ENCODE measurements at places on chromosomes 13 and 19.

GRCh38 chr19:1601613-1602064, 3.6 kb downstream of the UQCR11 start:
- DNase-seq, result no peak

GRCh38 chr13:113544071-113544891, 40.3 kb upstream of the TFDP1 start:
- no peak for DNase-seq

DNA sequence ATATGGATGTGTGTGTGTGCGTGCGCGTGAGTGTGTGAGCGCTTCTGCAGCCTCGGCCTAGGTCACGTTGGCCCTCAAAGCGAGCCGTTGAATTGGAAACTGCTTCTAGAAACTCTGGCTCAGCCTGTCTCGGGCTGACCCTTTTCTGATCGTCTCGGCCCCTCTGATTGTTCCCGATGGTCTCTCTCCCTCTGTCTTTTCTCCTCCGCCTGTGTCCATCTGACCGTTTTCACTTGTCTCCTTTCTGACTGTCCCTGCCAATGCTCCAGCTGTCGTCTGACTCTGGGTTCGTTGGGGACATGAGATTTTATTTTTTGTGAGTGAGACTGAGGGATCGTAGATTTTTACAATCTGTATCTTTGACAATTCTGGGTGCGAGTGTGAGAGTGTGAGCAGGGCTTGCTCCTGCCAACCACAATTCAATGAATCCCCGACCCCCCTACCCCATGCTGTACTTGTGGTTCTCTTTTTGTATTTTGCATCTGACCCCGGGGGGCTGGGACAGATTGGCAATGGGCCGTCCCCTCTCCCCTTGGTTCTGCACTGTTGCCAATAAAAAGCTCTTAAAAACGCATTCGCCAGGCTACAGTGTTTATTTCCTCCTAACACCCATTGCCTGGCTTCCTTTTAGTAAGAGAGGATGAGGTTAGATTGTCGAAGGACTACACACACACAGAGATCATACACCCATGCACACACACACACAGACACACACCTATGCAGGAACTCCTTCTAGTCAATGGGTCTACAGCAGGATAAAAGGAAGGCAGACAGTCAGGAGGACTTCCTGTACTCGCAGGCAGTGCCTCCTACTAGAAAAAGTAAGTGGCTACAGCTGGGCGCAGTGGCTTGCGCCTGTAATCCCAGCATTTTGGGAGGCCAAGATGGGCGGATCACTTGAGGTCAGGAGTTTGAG, 7.1 kb downstream of the FOSB start:
- no peak for DNase-seq

- no peak for DNase-seq
Observed at GRCh38 chr13:97307882-97308624, 85.9 kb downstream of the MBNL2 start.

DNA sequence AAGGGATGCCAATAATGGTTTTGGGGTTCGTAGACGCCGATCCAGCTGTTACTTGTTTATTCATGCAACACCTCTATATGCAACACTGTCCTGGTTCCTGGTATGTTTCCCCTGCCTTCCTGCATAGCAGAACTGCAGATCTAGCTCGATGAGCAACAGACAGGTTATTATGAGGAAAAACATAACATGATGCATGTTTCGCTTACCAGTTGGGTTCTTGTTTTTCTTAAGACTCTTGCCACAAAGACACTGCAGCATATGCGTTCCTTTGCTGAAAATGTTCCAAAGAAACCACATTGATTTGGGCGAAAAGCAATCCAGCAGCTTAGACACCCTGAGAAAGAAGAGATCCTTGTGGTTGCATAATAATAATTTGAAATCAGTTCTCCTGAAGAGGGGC, 583 bp downstream of the FGF14 start:
- no peak for DNase-seq

DNA sequence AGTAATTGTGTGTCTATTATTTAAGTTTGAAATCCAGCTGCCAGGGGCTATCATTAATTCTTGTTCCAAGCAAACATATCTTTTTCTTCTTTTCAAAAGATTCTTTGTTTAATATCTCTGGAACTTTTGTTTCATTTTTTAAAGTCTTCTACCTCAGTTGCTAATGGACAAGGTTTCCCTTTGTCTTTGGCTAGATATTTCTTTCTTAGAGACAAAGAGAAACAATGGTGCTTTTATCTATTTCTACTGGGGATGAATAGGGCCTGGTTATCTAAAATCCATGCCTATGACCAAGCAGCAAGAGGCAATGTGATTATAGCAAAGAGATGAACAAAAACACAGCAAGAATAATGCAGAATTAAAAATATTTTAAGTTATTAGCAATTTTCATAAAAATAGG, 661.3 kb upstream of the KLF12 start:
- DNase-seq, result no peak

- no peak for DNase-seq
Observed at GRCh38 chr13:44142540-44142867, 231.1 kb upstream of the SERP2 start.

GRCh38 chr19:29662604-29663404, 2.5 kb upstream of the PLEKHF1 start:
- no peak for DNase-seq

- no peak for DNase-seq
Observed at GRCh38 chr13:48158290-48158689, 63.4 kb upstream of the MED4 start.

GRCh38 chr13:54627646-54628372, 1599.2 kb downstream of the OLFM4 start:
- DNase-seq, result no peak

GRCh38 chr19:47658431-47659348, 49.8 kb downstream of the BICRA start:
- DNase-seq, result no peak

GRCh38 chr13:101846701-101847100, 394.2 kb downstream of the ITGBL1 start:
- DNase-seq, result no peak

GRCh38 chr13:33079960-33080359, 63.7 kb downstream of the KL start:
- DNase-seq, result no peak

DNA sequence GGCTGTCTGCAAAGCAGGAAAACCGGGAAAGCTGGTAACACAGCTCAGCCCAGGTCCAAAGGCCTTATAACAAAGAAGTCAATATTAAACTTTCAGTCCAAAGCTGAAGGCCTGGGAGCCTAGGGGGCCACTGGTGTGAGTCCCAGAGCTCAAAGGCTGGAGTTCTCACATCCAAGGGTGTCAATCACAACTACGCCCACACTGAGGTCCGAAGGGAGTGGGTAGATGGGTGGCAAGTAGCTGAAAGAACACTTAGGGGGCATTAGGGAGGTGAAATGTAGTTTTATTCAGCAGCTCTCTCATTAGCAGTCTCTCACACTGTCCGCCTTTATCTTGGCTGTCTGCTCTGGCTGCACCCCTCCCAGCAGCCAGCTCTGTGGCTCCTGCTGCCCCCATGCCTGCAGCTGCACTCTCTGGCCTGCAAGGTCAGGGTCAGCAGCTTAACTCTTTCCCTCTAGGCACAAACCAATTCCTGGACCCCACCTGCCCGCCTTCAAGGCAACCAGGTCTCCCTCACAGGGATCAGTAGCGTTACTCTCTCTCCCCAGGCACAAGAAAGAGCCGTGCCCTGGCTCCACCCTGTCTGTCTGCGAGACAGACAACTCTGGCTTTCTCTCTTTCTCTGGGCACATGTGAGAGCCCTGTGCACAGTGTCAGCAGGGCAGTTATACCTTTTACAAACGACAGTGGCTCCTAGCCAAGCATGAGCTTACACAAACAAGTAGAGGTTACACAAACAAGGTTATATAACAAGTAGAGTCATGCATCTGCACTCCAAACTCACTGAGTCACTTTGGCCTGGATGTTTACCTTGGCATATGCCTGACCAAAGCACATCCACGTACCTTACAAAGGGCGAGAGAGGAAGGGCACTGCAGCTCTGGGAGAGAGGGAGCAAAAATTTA, 249.4 kb upstream of the PCDH20 start:
- DNase-seq, result no peak

DNA sequence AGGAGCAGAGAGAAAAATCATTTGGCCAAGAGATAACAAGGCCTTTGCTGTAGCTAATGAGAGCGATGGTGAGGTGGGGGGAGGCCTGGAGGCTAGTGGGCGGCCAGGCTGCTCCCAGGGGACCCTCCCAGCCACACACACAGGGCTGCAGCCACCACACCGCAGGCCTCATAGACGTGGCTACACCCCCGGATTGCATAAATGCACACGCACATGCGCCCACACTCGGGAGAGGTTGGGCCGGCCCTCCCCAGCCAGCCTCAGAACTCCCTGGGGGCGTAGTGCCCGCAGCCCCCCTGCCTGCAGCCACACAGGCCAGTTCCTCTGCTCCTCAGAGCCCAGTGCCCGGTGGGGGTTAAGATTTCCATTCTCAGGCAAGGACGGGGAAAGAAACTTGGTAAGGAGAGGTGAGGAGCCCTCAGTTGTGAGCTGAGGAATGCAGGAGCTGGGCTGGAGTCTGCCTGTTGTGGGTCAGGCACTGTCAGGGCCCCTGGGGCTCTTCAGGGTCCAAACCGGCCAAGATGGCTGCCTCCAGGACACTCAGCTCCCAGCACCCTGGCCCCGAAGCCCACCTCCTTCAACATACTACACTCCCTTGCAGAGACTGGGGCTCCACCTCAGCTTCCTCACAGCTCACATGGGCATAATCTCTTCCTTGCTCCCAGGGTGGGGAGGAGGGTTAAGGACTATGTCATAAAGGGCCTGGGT, 8.0 kb downstream of the PTH2 start:
- DNase-seq, result no peak

DNA sequence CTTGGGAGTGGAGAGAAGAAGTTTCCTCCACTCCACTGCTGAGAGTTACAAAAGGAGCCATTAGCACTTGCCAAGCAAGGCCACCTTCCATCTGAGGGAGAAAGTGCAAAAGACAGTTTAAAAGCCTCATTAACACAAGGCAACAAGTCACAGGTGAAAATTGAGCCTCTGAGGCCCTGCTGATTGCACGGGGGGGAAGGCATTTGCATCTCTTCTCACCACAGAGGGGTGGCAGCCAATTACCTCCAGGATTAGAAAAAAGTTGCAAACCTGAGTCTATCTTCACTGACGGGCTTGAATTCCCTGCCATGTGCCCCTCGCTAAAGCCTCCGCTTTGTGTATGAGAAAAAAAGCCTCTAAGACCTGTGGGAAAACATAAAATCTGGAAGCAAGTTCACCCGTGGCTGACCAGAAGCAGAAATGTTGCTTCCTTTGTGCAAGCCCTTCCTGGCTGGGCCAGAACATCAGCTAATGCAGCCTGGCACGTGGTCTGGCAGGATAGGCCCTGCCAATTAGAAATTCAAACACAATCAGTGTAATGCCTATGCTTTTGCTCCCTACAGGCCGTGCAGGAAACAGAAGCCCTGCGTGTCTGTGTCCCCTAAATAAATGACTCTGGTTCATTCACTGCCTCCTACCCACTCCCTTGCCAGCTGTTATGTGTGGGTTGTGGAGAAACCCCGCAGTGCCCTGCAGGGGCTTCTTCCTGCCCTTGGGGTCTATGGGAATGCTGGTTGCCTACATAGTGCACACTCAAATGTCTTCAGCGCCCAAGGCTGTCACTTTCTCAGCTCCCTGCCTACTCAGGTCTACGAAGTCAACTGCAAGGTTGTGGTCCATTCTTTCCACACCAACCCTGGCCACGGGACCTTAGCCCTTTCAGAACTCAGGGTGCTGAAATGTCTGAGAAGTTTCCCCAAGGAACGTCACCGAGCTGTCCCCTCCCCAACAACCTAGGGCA, 150.2 kb downstream of the UQCRFS1 start:
- no peak for DNase-seq

GRCh38 chr13:60838581-60838980, 441.6 kb downstream of the TDRD3 start:
- DNase-seq, result no peak

- DNase-seq, result no peak
Observed at GRCh38 chr13:51624695-51625345, 40.6 kb downstream of the WDFY2 start.

GRCh38 chr13:44855860-44856259, 133.4 kb downstream of the NUFIP1 start:
- DNase-seq, result no peak

DNA sequence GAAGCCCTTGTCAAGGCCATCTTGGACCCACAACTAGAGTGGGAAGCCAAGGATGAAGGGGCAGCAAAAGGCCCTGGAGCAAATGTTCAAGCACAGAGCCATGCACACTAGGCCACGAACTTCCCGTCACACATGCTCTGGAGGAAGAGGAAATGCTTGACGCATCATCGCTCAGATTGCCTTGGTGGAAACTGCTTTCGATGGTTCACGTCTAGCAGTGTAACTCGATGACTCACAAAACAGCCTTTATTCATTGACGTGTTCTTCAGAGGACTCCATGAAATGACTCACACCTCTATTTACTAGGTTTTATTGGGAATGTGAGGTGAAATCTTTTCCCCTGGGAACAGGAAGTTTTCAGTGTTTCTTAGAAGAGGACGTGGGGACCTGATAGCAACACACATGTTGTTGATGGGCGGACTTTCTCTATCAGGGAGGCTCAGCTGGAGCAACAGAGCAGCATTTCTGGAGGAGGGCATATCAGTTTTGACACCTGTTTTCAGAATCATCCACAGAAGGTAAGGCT, 79.8 kb upstream of the FLT1 start:
- DNase-seq, result no peak

- no peak for DNase-seq
Observed at GRCh38 chr19:40320558-40320935, 27.6 kb downstream of the C19orf47 start.

- DNase-seq, result no peak
Observed at GRCh38 chr13:113777311-113778260, 18.6 kb downstream of the TMEM255B start.

DNA sequence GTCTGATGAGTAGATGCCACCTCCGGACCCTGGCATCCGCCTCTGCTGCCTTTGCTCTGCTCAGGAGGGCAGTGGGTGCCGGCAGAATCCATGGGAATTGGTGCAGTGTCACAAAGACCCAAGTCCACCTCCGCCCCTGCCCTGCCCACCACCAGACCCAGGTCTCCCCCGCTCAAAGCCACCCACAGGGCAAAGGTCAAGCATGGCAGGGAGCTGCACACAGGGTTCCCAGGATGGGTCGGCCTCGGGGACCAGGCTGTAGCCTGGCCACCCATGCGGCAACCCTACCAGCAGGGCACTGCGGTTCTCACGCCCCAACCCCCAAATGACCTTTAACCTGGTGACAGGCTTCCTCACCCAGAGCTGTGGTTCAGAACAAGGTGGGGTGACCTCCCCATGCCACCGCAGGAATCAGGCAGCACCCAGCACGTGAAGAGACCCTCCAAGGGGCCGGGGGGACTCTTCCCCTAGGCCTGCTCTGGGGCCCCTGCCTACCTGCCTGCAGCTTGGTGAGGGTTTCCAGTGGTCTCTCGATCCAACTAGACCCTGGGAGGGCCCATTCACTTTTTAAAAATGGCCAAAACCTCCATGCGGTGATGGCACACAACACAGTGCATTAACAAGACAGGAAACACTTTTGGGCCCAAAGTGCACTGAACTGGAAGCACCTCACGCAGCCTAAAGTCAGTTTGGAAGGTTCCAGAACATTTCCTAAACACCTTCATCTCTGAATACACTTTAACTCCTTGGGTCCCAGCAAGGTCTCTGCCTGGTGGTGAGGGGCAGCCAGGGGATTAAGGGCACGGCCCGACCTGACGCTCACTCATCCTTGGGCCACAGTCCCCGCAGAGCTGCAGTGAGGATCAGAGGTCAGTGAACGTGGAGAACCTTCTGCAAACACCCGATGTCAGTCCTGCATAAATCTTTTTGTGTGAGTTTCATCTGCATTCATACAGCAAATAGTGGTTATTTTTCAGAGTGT, 11.0 kb downstream of the GAS6 start:
- DNase-seq, result no peak

- no peak for DNase-seq
Observed at GRCh38 chr13:49213997-49214916, 5.9 kb upstream of the MLNR start.

GRCh38 chr13:44778761-44779484, 202.8 kb upstream of the TSC22D1 start:
- DNase-seq, result no peak
